ENCODE measurements at places on chromosomes 7 and 10. TPM values are rescaled to one million over a fixed set of nuclear protein-coding genes. Genes with fewer than 3 reads are reported as not detected.

Gene ICA1
- 21.0 TPM for total RNA-seq

Gene CADPS2
- total RNA-seq: 32.1 TPM

GRCh38 chr10:8975535-8975934 is 921.0 kb downstream of the GATA3 start:
- no peak for DNase-seq

DNA sequence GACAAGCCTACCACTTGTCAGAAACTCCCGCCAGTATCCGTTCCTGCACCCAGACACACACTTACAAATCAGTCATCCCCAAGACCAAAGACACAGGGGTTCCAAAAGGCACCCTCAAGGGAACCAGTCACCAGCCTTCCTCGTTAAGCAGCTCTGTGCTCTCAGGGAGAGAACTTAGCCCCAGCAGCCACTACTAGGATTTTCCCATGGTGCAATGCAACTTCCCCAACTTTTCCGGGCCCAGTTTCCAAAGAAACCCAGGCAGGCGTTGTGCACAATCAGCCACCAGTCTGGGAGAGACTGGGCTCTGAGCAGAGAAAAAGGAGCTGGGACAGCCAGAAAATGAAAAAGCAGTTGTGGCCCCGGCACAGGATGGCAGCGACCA is 1.2 kb downstream of the DLG5 start:
- peak; percentile 33 for DNase-seq

GRCh38 chr7:120867932-120868331 is 10.0 kb upstream of the TSPAN12 start:
- DNase-seq: no peak

GRCh38 chr10:124944982-124945381 is 3.1 kb downstream of the ZRANB1 start:
- no peak for DNase-seq

GRCh38 chr7:41045556-41046123 is 657.2 kb downstream of the INHBA start:
- DNase-seq: peak; percentile 31

Measured in thyroid gland (tissue), 4 donors.